ENCODE measurements at places on chromosomes 11 and 22. TPM values are rescaled to one million over a fixed set of nuclear protein-coding genes. Genes with fewer than 3 reads are reported as not detected.

CREB3L1 gene
- total RNA-seq, result 24.9 TPM

CATSPERZ gene
- total RNA-seq, result 5.1 TPM

DNA sequence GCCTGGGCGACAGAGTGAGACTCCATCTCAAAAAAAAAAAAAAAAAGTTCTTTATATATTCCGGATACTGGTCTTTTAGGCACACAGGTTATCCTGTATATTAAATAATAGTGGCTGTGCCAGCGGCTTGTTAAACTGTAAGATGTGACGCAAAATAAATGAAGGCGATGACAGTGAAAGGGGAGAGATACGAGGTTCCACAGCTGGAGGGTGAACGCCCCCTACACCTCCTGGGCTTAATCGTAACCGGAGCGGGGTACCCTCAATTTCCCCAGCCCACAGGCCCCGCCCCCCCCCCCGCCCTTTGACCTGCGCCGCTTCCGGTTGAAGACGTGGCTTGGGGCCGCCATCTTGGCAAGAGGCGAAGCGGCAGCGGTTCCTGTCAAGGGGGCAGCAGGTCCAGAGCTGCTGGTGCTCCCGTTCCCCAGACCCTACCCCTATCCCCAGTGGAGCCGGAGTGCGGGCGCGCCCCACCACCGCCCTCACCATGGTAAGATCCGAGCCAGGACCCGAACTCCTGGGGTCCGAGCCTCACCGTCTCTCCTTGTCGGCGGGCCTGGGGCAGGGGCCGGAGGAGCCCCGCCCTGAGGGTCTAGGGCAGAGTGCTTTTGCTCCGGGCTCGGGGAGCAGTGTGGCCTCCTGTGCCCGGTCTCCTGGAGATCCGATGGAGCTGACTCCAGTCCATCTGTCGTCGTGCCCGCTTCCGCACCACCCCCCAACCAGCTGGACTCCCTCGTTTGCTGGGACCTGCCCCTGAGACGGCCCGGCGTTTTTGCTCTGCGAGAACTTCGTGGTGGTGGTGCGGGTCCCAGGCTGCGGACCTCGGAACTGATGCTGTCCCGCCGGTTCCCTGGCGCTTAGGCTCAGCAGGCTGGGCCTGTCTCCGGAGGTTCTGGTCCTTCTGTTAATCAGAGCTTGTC, at the start of gene ARCN1:
TSS of gene ARCN1 (plus strand) at position 349 of the 920 bp plus-strand sequence. CDS start at position 488, 139 bp downstream.
- no peaks in the 10 kb centered on the region for H3K27me3 ChIP-seq
- DNase-seq, result peak; percentile 89
- peaks cover 17% of the 10 kb centered on the region for H3K36me3 ChIP-seq

DNA sequence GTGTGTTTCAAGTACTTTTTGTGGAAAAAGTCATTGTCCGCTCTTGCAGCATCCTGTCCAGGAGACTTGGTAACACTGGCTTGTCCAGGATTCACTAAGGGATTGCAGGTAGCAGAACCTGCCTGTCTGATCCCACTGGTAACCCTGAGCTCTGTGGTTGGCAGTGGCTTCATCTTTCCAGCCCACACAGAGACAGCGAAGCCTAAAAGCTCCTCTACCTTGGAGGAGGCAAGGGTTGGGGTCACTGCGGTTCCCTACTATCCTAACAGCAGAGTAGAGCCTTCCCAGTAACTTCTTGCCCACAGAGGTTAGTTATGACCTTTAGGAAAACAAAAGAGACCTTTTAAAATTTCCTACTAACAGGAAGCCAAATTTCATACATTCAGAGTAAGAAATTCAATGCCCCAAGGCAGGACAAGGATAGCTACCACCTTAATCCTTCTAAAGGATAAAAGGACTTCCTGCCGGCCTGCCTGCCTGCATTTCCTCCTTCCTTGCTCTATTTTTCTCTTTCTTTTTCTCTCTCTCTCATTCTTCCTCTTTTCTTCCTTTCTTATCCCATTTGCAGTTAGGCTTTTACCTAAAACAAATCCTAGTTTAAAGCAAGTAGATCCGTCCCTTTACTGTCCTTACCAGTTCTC, 8.4 kb upstream of the RCN1 start:
- no peaks in the 10 kb centered on the region for H3K4me1 ChIP-seq
- no peak for DNase-seq
- H3K4me3 ChIP-seq, result no peak overlapping the region
- no peak overlapping the region for H3K27ac ChIP-seq

GRCh38 chr11:2526808-2527381, 82.1 kb downstream of the KCNQ1 start:
- no peak overlapping the region for H3K27ac ChIP-seq
- H3K4me3 ChIP-seq, result no peak overlapping the region

GRCh38 chr22:38754751-38755154, 1.0 kb downstream of the SUN2 start:
- H3K4me3 ChIP-seq, result peak overlapping the region; percentile 62
- H3K27me3 ChIP-seq, result no peaks in the 10 kb centered on the region
- DNase-seq, result no peak
- peaks cover 4% of the 10 kb centered on the region for H3K4me1 ChIP-seq
- peaks cover 33% of the 10 kb centered on the region for H3K36me3 ChIP-seq
- H3K27ac ChIP-seq, result peak overlapping the region; percentile 86

DNA sequence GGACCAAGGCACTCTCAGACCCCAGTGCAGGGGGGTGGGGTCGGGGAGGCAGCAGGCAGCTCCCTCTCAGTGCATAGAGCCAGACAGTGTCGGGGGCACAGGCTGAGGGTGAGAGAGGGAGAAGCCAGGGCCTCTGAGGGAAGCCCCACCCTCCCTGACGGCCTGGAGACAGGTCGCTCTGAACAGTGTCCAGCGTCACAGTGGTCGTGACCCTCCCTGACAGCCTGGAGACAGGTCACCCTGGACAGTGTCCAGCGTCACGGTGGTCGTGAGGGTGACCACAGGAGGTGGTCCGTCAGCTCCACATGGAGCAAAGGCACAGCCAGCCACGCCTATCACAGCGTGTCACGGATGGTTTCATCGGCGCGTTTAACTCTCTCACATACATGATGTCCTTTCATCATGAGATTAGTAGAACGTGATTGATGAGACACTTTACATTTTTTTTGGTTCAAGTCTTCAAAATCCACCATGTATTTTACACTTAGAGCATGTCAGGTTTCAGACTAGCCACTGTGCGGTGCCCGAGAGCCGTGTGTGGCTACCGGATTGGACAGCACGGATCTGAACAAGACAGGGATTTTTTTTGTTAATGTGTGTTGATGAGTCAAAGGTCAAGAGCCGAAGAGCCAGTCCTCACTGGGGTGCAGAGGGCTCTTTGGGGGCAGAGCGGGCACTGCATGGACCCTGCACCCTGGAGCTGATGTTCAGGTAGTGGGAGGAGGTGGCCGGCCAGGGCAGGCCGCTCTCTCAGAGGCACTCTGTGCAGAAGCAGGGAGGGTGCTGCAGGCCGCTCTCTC, 23.9 kb upstream of the PANX2 start:
- no peaks in the 10 kb centered on the region for H3K36me3 ChIP-seq
- H3K27ac ChIP-seq, result no peak overlapping the region
- peaks cover 14% of the 10 kb centered on the region for H3K27me3 ChIP-seq

- peaks cover 50% of the 10 kb centered on the region for H3K4me1 ChIP-seq
- H3K27ac ChIP-seq, result peak overlapping the region; percentile 91
- H3K4me3 ChIP-seq, result peak overlapping the region; percentile 85
- no peaks in the 10 kb centered on the region for H3K27me3 ChIP-seq
- DNase-seq, result no peak
Observed at GRCh38 chr11:47271328-47271727, 1.4 kb downstream of the MADD start.

GRCh38 chr11:114179234-114179941, 116.8 kb upstream of the NNMT start:
- no peak overlapping the region for H3K4me3 ChIP-seq
- no peaks in the 10 kb centered on the region for H3K36me3 ChIP-seq
- H3K4me1 ChIP-seq, result peaks cover 7% of the 10 kb centered on the region
- H3K27ac ChIP-seq, result no peak overlapping the region

- H3K36me3 ChIP-seq, result no peaks in the 10 kb centered on the region
- no peak for DNase-seq
- H3K4me1 ChIP-seq, result 0 out of 2 replicates have a peak, but pooled peaks cover 4% of the 10 kb centered on the region
- no peak overlapping the region for H3K4me3 ChIP-seq
Observed at GRCh38 chr11:119982517-119983239, 155.2 kb downstream of the TRIM29 start.

DNA sequence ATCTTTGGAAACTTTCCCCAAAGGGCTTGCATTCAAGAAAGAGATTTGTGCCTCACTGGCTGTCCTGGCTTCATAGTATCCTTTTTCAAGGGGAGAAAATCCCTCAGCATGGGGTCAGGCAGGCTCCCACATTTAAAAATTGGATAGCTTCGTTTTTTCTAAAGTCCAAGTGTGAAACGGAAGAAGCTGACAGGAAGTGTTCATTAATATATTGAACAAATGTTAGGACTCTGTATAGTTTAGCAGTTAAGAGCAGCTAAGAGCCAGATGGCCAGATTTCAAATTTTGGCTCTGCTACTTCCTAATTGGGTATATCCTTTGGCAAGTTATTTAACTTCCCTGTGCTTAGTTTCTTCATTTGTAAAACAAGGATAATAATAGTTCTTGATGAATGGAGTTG, 354.9 kb upstream of the FAT3 start:
- H3K4me1 ChIP-seq, result no peaks in the 10 kb centered on the region
- H3K27ac ChIP-seq, result no peak overlapping the region
- no peaks in the 10 kb centered on the region for H3K36me3 ChIP-seq
- H3K27me3 ChIP-seq, result no peaks in the 10 kb centered on the region

DNA sequence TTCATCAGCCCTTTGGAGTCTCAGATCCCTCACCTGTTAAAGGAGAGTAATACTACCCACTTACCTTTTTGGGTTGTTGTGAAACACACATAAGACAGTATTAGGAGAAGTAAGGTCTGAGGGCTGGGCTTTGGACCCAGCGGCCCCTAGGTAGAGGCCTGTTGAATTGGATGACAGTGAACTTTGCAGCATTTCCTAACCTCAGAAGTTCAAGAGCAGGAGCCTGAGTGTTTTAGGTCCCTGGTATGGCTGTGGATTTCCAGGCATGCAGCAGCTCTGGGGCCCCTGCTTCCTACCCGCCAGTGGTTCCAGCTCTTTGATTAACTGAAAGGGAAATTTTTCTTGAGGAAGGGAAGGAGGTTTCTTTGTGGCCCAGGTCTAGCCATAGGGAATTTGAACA, 58.9 kb downstream of the TEAD1 start:
- H3K27me3 ChIP-seq, result no peaks in the 10 kb centered on the region
- H3K27ac ChIP-seq, result no peak overlapping the region
- no peak for DNase-seq
- H3K4me3 ChIP-seq, result no peak overlapping the region
- H3K36me3 ChIP-seq, result no peaks in the 10 kb centered on the region

DNA sequence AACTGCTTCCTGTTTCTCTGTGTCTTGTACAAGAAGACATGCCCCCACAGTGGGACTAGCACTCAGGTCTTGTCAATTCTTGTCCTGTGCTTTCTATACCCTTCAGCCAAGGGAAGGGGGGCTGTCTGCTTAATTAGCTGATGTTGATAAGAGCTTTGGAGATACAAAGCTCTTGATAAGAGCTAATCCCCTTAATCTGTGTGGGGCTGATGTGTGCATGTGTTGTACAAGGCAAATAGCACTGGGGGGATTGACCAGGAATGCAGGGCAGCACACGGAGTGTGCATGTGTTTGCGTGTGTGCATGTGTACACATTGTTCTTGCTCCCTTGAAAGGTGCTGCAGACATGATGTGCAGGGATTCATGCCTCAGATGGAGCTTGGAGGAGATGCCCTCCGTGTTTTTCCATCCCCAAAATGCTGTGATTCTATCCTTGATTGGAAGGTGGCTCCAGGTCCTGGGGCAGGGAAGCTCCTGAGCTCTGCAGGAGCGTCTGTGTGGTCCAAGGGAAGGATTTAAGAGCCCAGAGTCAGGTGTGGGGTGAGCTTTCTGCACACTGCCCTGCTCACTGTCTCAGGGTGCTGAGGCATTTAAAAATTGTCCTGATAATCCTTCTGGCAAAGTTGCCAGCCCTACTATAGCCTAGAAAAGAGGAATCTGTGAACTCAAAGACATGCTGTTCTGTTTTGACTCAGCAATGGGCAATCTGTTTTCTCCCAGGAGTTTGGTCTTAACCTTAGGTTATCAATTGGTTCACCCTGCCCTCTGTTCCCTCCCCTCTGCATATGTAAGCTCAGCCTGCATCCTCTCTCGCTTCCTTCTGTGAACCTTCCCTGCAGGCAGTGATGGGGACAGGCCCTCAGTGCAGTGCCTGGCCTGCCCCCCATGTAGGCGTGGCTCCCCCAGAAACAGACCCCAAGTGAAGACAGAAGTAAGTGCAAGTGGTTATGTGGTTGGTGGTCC, 102.0 kb downstream of the GRIK4 start:
- no peaks in the 10 kb centered on the region for H3K36me3 ChIP-seq
- no peaks in the 10 kb centered on the region for H3K4me1 ChIP-seq
- no peak overlapping the region for H3K27ac ChIP-seq
- no peak overlapping the region for H3K4me3 ChIP-seq
